ENCODE measurements at places on chromosomes 1 and 21. TPM values are rescaled to one million over a fixed set of nuclear protein-coding genes. Genes with fewer than 3 reads are reported as not detected.

DEPDC1 gene
- 47.0 TPM for total RNA-seq

NAV1 gene
- total RNA-seq: 37.2 TPM

- peak; percentile 41 for DNase-seq
Observed at GRCh38 chr21:38945545-38946245, 140.0 kb downstream of the ETS2 start.

DNA sequence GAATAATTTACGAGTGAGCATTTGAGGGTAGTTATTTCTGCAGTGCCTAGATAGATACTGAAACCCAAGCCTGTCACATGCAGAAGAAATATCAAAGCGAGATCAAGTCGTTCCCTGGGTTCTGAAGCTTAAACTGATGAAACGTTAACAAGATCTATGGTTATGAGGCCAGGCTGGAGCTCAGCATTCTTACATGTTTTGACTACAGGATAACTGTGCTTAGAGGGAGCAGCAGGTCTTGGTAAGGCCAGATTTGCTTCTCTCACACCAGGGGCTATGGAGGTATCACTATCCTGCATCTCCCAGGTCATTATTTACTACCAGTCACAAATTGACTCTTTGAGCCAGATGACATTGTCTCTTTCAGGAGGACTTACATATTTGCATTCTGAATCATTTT, 1401.4 kb upstream of the PRMT6 start:
- DNase-seq: no peak

GBP6 gene
- total RNA-seq: not detected

ALX3 gene
- total RNA-seq: not detected

GRCh38 chr1:68449901-68450300, at the start of gene RPE65:
Gene RPE65, minus strand, starts transcription at chr1:68449954. Its CDS starts 49 bp downstream, at chr1:68449905.
- no peak for DNase-seq

DNA sequence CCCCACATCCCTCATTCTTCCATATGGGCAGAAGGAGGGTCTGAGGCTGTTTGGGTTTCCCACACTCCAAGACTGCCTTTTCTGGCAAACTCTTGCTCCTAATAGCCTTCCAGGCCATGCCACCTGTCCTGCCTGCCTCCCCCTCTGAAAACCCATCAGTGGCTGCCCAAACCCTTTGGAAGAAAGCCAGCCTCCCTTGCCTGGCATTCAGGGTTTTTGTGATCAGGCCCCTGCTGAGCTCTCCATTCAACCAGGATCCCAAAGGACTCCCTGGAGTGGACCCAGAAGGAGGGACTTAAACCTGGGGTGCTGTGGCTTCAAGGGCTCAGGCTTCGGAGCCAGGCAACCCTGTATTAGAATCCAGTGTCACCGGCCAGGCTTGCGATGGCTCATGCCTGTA, 4.2 kb upstream of the GUCA2A start:
- DNase-seq: no peak

Measured in GM23338 (cell line).